NCI-H2171 (cell line): ENCODE measurements at places on chromosomes 2 and 18.

DNA sequence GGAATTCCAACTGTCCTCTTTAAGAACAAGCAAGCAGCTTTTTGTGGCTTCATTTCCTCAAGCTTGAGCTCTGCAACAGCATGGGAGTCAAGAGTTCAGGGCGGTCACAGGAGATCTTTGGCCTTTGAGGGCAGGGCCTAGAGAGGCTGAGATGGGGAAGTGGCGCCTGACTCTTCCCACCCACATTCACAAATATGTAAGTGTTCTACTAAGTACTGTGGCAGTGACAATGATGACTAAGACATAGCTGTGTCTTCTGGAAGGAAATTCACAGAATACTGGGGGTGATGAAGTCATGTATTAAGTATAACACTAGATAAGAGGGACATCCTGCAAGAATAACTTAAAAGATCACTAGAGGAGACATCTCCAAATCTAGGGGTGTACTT, 15.0 kb downstream of the RND3 start:
- DNase-seq: no peak

- DNase-seq: no peak
Measured at GRCh38 chr2:20421988-20422370, 24.9 kb upstream of the RHOB start.

DNA sequence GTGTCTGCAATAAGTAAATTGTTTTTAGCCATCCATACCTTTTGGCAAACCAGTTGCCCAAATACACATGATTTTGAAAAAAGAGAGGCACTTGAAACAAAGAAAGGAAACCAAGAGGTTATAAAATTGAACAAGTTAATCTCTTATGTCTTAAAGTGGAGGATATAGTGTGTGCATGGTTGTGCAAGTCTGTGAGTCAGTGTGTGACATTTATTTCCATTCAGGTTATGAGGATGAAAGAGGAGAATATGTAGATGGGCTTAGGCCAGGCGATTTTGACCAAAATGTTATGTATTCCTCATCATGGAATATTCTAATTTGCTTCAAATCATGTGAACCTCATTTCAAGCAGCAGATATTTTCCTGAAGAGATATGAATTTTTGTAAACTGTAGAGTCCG, 123.3 kb downstream of the SETBP1 start:
- no peak for DNase-seq

GRCh38 chr18:811182-811891, 705 bp downstream of the YES1 start:
- no peak for DNase-seq
